ENCODE measurements at places on chromosomes 2 and 18.

- DNase-seq = no peak
Observed at GRCh38 chr2:129733579-129733978, 245.9 kb upstream of the RAB6C start.

GRCh38 chr2:216942465-216942864 is 82.6 kb upstream of the TNP1 start:
- no peak for DNase-seq

DNA sequence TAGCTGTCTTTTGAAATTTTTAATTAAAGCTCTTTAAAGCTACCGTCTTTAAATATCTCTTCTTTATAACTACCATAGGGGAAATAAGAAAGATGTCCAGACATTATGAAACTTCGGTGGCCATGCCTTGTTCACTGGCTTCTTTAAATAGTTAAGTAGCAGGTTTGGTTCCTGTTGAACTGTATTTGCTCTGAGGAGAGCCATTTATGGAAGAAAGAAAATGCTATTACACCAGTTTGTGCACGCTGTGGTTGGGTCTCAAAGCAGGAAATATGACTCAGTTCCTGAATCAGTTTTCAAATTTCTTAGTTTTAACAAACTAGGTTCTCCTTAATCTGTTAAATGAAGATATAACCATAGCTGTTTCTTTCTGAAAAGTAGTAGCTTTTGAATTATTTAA is 12.2 kb downstream of the ARPC2 start:
- peak; percentile 69 for DNase-seq

DNA sequence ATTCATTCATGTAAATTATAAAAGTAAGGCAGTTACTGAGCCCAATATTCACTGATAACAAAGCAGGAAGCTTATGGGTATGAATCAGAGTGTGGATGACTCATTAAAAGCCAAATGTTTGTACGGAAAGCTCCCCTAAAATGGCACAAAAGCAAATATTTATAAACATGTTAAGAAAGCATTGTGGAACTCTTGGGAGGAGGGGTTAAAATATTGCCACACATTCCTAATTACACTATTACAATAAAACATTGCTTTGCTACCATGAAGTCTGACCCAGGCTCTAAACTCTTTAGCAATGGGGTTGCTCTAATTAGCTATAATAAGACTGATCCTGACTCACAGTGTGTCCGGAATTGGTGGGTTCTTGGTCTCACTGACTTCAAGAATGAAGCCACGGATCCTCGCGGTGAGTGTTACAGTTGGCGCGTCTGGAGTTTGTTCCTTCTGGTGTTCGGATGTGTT is 110.9 kb downstream of the NAB1 start:
- DNase-seq = peak; percentile 90

GRCh38 chr2:24825883-24826772 is 32.9 kb downstream of the CENPO start:
- no peak for DNase-seq

GRCh38 chr2:19989342-19989666 is 601 bp downstream of the WDR35 start:
- no peak for DNase-seq

- no peak for DNase-seq
Observed at GRCh38 chr2:200689115-200689514, 103.3 kb downstream of the AOX1 start.

- DNase-seq = no peak
Observed at GRCh38 chr2:43077876-43078275, 148.5 kb downstream of the ZFP36L2 start.

GRCh38 chr18:55584201-55584600 is 3.8 kb downstream of the TCF4 start:
- no peak for DNase-seq

DNA sequence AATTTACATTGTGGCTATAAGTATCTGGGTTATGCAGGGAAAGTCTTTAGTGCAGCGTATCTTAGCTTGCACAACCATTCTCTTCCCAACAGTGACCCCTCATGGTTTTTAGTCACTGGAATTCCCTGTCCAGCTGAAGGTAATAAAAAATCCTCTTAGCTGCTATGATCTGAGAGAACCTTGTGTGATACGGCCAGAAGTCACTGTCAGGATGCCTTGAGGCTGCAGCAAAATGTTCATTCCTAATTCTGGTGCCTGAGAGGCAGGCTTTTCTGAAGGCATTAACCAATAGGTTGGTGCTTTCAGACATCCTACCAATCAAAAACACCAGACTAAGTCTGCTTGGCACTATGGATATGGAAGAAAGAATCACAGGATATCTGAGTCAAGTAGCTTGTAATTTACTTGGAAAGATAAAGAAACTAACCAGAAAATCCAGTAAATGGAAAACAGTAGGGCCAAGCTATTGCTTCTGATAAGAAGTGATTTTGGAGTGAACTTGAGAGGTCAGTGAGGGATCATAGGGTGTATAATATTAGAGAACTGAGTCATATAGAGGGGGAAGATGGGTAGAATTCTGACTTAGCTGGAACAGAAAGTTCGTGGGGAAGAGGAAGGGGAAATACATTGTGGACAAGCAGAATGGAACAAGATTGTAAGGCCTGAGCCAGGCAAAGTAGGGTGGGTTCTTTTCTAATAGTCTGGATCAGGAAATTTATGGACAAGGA is 89.0 kb upstream of the SLC14A2 start:
- no peak for DNase-seq

- DNase-seq = no peak
Observed at GRCh38 chr18:36580266-36580665, 248.5 kb downstream of the TPGS2 start.

DNA sequence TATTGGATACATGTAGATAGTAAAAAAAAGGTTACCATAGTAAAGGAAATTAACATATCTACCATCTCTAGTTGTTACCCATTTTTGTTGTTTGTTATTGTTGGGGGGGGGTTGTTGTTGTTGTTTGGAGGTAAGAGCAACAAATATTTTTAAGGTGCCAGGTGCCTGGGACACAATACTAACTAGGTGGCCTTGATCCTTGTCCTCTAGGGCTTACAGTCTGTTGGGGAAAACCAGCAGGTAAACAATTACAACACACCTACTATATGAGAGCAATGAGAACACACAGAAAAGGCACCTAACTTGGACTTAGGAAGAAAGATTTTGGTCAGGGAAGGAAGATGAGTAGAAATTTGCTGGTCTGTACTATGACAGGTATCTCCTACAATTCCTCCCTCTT is 46.3 kb downstream of the SCN9A start:
- no peak for DNase-seq

- DNase-seq = peak; percentile 80
Observed at GRCh38 chr2:28707592-28707991, 44.0 kb upstream of the PPP1CB start.

DNA sequence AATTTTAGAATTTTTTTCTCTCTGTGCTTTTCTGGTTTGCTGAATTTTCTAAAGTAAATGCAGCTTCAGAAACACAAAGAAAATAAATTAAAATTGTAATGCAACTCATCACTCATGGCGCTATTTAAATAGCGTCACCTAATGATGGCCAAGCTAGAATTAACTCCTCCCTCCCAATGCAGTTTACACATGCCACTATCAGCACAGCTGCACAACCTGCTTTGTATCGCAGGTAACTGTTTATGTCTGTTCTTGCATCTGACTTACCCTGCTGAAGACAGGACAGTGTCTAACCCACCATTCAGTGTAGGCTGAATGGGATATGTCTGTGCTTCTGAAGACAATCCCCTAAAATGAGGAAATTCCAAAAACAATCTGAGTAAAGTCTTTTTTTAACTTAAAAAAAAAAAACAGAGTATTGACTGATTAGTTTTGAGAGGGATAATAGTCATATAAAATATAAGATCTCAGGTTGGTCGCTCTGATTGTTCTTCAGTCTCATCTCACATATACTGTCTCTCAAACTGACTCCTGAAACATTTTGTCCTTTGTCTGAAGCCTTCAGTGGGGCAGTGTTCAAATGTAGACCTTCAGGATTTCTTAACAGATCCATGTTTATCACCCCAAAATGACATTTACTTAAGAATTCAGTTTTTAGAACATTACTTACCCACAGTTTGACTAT is 271.4 kb downstream of the ZEB2 start:
- DNase-seq = no peak

DNA sequence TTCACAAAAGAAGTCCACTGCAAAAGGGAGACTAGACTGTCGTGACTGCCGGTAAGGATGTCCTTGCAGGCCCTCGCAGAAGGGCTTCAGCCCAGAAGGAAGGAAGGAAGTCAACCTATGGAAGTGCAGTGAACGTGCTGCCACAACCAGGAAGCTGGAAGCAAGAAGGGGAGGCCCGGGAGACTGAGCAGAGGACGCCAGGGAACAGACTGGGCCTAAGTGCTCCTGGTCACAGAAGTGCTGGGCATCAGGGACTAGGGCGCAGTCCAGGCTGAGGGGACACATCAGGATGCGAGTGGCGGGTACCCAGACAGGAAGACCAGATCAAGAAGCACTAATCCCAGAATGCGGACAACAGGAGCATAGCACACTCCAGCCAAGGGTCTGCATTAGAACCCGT is 78.8 kb downstream of the PIEZO2 start:
- no peak for DNase-seq

DNA sequence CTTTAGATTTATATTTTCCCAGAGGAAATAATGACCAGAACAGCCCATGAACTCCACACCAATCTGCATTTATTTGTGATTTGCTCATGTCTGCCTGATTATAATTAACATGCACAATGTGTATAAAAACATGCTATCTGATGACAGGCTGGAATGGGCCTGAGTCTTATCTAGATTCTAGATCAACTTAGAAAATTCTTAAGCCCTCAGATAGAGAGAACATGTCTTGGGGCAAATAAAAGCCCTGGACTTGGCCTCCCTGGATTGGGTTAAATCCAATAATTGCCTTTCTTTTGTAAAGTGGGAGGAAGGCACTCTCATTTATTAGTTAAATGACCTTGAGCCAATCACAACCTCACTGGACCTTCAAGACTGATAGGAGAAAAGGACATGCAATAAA is 61.8 kb downstream of the EVA1A start:
- no peak for DNase-seq

DNA sequence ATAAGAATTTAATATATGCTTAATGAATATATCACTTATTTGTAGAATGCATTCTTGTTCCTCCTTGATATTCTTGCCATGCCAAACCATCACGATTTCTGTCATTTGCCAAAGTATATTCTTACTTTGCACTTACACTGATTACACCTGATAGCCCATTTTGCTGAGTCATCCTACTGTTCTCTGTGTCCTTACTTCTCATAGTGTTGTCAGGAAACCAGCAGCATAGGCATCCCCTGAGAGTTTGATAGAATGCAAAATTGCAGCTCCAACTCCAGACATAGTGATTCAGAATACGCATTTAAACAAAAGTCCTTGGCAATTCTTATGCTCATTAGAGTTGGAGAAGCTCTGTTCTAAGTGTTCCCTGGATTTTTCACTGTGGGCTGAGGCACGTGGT is 687.1 kb downstream of the DPP10 start:
- DNase-seq = no peak

- DNase-seq = no peak
Observed at GRCh38 chr2:124046332-124046731, 21.2 kb downstream of the CNTNAP5 start.

DNA sequence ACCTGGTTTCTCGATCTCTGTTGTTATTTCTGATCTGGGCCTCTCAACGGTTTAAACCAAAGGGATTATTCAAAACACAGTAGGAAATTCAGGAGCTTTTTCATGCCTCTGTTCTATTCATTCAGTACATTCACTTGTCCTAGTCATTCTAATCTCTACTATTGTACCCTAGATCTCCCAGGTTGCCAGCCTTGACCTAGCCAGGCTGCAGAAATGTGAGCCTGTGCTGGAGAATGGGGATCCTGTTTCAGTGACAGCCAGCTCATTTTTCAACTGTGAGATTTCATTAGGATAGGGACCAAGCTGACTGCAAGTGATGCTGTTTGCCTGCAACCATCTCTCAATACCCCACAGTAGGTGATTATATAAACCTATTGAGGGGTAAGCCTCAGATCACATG is 186.2 kb downstream of the CMPK2 start:
- no peak for DNase-seq

DNA sequence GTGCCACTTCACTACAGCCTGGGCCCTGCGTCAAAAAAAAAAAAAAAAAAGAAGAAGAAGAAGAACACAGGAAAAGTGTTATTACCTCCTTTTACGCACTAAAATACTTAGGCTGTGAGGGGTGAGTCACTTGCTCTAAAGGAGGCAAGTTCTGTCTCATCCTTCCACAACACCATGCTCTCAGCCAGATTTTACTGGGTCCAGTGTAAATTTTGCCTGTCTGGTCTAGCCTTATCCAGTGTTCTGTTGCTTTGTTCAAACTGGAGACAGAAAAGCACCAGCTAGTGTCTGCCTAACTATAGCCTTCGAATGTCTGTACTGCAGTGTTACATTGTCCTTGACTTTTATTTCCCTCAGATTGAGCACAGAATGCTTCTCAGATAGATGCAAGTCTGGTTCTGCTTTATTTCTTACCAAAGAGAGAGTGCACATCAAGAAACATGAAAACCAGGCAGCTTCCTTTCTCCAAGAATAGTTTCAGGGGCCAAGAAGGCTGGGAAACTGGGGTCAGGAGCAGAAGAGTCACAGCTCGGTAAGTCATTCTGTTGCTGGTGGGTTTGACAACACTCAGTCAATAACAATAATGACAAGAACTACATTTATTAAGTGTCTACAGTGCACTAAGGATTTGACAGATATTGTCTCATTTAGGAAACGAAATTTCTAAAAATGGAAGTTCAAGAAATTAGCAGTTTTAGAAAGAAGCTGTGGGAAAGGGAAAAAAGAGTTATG is 3.1 kb upstream of the MSGN1 start:
- DNase-seq = no peak

- peak; percentile 95 for DNase-seq
Observed at GRCh38 chr2:88627856-88628570, 749 bp upstream of the EIF2AK3 start.

- DNase-seq = no peak
Observed at GRCh38 chr2:71191570-71191943, 35.3 kb downstream of the PAIP2B start.

GRCh38 chr2:5696404-5696944 is 4.3 kb downstream of the SOX11 start:
- DNase-seq = no peak

DNA sequence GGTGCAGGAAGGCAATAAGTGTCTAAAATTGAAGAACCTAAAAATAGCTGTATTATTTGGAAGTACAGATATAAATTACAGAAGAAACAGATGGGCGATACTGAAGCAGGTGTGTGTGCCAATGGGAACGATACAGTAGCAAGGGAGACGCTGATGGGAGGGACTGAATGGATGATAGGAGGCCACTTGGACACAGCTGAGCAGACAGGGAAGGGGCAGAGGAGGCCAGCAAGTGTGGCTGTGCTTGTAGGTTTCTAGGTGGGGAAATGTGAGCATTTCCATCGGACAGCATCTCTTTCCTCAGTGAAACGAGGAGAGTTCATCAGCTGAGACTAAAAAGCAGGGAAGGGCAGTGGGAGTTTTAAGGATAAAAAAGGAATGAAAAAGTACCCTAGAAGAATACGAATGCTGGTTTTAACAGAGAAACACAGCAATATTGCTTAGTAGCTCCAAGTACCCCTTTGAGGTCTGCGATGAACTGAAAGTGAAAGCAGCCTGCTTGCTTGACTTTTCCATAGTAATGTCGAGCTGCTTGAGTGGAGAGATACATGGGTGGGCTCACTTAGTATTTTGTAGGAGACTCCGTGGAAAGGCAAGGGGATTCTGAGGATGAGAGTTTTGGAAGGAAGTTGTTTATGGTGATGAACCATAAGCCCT is 91.7 kb upstream of the EPC2 start:
- DNase-seq = no peak

Measured in foreskin melanocyte (primary cell).